ENCODE measurements at places on chromosomes 2 and 18.

DNA sequence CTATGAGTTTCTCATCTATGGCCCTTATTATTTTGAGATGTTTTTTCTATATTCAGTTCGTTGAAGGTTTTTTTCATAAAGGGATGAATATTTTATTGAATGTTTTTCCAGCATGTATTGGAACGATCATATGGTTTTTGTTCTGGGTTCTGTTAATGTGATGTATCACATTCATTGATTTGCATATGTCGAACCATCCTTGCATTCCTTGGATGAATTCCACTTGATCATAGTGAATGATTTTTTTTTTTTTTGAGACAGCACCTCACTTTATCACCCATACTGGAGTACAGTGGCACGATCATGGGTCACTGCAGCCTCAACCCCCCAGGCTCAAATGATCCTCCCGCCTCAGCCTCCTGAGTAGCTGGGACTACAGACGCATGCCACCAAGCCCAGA is 5.5 kb upstream of the NEMP2 start:
- no peak for DNase-seq

DNA sequence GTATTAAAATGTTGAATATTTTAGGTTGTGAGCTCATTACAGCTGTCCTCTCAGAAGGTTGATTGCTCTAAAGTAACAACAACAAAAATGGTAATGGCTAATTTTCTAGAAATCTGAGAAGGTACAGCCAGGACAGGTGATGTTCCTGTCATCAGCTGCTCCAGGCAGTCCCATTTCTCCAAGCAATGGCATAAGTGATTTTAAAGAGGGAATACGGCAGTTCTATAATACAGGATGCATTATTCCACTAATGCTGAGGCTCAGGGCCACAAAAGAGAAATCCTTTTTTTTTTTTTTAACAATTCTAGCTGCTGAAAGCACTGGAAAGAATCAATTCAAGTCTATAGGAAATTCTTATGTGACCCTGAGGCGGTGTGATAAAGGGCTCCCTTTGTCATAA is 199.9 kb downstream of the PMAIP1 start:
- no peak for DNase-seq

GRCh38 chr2:164560902-164561301 is 60.4 kb downstream of the GRB14 start:
- no peak for DNase-seq

DNA sequence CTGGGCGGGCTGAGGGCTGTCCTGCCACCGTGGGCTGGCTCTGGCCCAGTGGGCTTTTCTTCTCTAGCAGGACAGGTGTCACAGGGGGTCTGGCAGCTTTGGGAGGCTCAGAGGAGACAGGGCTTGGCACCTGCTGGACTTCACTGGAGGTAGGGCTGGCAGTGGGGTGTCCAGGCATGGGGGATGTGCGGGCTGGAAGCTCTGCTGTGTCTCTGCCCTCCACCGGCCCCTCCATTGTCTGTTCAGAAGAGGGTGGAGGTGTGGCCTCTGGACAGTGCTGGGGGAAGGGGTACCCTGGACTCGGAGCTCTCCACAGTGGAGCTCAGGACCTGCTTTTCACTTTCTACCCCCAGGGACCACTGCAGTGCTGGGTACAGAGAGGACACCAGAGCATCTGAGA is 9.2 kb downstream of the PTPRN start:
- DNase-seq = no peak

GRCh38 chr2:206616151-206616550 is 26.1 kb upstream of the FAM237A start:
- DNase-seq = no peak

DNA sequence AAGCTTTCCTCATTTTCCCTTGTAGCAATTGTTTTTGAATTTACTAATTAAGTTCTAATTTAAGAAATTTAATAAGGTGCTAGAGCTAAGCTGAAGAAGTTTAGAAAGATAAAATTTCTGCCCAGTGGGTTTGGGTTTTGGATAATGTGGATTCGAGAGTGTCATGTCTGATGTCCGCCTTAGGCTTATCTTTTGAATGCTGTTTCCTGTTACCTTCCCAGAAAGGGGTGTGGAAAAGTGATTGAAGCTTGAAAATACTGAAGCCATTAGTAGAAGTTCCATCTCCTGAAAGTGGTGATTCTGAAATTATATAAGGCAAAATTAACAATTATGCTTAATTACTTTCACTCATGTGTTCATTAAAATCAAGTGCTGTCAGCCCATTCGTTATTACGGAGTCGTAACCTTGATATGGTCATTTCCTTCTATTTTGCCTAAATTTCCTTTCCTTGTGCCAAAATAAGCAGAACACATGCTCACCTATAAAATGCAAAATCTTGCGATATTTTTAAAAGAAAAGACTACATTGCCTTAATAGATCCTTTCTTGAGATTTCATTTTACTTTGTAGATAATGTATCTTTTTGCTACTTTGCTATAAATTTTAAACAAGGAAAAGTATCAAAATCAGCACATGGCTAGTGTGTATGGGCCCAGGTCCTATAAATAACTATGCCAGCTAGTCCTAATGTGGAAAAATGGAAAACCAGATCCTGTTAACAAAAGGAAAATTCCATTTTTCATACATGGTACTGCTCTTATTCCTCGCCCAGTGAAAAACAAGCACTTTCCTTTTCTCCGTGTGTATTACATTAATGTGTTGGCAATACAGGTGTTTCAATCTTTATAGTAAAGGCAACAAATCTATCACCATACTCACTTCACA is 97.3 kb downstream of the ICOS start:
- no peak for DNase-seq

DNA sequence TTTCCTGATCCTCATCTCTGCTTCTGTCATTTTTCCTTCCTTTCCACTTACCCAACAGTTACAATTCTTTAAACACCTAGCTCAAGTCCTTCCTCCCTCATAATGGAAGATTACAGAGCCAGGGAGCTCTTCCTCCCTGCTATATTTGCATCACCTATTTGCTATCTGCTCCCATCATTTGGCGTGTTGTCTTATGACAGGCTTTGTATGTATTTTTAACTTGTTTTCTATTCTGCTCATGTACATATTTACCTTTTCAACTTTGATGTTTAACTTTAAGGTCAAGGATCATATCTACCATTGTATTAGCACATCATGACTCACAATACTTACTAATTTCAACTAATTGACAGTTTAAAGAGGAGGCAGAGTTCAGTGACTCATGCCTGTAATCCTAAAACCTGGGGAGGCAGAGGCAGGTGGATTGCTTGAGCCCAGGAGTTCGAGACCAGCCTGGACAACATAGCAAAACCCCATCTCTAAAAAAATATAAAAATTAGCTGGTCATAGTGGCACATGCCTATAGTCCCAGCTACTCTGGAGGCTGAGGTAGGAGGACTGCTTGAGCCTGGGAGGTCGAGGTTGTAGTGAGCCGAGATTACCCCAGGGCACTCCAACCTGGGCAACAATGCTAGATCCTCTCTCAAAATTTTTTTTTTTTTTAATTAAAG is 308.0 kb upstream of the STON1 start:
- DNase-seq = no peak

- no peak for DNase-seq
Observed at GRCh38 chr2:237109421-237109934, 23.8 kb downstream of the COPS8 start.

GRCh38 chr2:207600231-207600630 is 25.0 kb downstream of the METTL21A start:
- DNase-seq = no peak

DNA sequence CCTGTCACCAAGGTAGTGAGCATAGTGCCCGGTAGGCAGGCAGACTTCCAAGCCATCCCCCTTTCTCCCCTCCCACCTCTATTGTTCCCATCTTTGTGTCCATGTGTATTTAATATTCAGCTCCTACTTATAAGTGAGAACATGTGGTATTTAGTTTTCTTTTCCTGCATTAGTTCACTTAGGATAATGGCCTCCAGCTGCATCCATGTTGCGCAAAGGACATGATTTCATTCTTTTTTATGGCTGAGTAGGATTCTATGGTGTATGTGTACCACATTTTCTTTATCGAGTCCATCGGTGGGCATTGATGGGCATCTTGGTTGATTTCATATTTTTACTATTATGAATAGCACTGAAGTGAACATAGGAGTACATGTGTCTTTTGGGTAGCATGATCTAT is 35.3 kb downstream of the MMADHC start:
- no peak for DNase-seq

DNA sequence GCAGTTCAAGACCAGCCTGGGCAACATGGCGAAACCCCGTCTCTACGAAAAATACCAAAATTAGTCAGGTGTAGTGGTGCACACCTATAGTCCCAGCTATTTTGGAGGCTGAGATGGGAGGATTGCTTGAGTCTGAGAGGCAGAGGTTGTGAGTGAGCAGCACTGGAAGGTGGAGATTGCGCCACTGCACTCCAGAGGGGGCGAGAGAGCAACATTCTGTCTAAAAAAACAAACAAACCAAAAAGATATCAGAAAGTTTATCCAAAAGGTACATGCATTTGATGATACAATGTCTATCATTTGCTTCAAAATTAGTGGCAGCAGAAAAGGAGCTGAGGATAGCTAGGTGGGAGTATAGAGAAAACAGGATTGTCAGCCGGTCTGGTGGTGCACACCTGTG is 39.8 kb upstream of the CABLES1 start:
- no peak for DNase-seq

DNA sequence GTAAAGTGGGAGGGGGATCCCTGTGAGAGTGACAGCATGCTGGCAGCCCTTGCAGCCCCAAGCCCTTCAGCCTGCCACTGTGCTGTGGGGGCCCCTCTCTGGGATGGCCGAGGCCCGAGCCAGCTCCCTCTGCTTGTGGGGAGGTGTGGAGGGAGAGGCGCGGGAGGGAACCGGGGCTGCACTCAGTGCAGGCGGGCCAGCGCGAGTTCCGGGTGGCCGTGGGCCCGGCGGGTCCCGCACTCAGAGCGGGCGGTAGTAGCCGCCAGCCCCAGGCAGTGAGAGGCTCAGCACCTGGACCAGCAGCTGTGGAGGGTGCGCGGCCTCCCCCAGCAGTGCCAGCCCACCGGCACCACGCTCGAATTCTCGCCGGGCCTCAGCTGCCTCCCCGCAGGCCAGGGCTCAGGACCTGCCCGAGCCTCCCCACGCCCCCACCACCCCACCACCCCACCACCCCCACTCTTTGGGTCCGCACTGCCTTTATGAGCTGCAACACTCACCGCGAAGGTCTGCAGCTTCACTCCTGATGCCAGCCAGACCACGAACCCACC is 208.1 kb downstream of the CDH19 start:
- DNase-seq = no peak

DNA sequence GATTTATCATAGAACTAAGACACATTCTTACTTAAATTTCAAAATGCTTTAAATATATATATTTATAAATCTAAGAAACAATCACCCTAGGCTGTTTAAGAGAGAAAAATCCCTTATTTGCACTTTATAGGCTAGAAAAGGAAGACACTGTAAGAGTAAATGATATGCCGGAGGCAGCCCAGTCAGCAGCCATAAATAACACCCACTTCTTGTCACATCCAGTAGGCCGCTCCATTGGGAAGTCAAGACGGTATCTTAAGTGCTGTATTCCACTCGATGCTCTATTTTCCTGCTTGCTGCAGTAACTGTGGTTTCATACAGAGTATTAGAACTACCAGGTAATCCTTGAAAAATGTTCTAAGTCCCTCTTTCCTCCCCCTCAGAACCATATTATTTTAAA is 57.9 kb downstream of the ABCA12 start:
- no peak for DNase-seq

- DNase-seq = no peak
Observed at GRCh38 chr2:102515851-102516250, 42.8 kb downstream of the SLC9A4 start.

GRCh38 chr2:226802573-226802972 is 3.0 kb upstream of the IRS1 start:
- DNase-seq = peak; percentile 29

- DNase-seq = no peak
Observed at GRCh38 chr2:105254531-105255210, 13.1 kb downstream of the GPR45 start.

- DNase-seq = no peak
Observed at GRCh38 chr18:9038277-9038871, 64.1 kb upstream of the NDUFV2 start.

GRCh38 chr2:161981679-161982250 is 92.2 kb downstream of the DPP4 start:
- DNase-seq = no peak

GRCh38 chr18:41928581-41928980 is 26.5 kb upstream of the PIK3C3 start:
- DNase-seq = no peak

- DNase-seq = no peak
Observed at GRCh38 chr2:215961981-215962380, 51.4 kb downstream of the MREG start.

DNA sequence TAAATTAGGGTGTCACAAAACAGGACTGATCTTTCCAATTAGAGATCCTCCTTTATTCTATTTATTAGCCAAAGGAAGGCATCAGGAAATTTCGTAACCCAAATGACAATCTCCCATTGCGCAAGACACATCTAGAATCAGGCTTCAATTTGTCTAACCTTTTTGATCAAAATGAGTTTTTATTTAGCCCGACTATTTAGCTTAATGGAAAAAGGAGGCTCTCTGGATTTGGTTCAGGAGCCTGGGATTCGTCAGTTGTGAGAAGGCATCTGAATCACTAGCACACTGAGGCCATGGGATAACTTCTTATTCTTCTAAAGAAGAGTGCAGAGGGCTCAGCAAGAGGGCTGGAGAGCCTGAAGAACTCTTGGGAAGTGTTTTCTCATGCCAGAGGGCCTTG is 332.1 kb upstream of the ETAA1 start:
- no peak for DNase-seq

- no peak for DNase-seq
Observed at GRCh38 chr2:170252414-170252813, 74.5 kb downstream of the MYO3B start.

DNA sequence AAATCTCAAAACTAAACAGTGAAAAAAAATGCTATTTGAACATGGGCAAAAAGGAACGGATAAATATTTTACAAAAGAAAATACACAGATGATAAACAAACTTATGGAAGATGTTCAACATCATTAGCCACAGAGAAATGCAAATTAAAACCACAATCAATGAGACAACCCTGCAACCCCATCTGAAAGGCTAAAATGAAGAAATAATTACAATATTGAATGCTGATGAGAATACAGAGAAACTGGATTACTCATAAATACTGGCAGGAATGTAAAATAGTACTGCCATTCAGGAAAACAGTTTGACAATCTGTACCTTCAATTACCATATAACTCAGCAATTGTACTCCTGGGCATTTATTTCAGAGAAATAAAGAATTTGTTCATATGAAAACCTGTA is 193.1 kb upstream of the UBE2E3 start:
- DNase-seq = no peak

GRCh38 chr18:38847326-38847725 is 1281.7 kb upstream of the CELF4 start:
- DNase-seq = no peak
